Neural crest cell (in vitro differentiated cells): ENCODE measurements at places on chromosomes 12 and 14.

- no peak for DNase-seq
Observed at GRCh38 chr14:71338153-71338552, 430.9 kb downstream of the PCNX1 start.

- DNase-seq: no peak
Observed at GRCh38 chr12:9587987-9588600, 19.6 kb downstream of the KLRB1 start.

- DNase-seq: no peak
Observed at GRCh38 chr14:50215416-50215815, 16.0 kb downstream of the SOS2 start.

GRCh38 chr12:52636592-52637258 lies 15.3 kb downstream of the KRT2 start:
- DNase-seq: no peak

GRCh38 chr14:106790189-106791036 lies 1264.0 kb downstream of the TMEM121 start:
- no peak for DNase-seq

DNA sequence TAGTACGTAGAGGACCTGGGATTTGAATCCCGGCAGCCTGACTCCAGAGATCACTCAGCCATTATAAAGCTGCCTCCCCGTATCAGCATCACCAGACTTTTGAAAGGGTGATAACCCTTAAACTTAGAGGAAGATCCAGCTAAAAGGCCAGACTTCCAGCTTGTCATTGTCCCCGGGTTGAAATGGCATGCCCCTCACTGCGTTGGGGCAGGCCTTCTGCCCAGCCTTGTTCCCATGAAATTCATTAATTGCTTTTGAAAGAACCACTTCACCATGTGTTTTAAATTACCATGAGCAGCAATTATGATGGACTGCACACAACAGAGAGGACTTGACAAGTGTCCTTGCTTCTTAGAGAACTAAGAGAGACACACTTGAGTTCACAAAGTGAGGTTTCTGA lies 269.6 kb upstream of the CRY1 start:
- no peak for DNase-seq

DNA sequence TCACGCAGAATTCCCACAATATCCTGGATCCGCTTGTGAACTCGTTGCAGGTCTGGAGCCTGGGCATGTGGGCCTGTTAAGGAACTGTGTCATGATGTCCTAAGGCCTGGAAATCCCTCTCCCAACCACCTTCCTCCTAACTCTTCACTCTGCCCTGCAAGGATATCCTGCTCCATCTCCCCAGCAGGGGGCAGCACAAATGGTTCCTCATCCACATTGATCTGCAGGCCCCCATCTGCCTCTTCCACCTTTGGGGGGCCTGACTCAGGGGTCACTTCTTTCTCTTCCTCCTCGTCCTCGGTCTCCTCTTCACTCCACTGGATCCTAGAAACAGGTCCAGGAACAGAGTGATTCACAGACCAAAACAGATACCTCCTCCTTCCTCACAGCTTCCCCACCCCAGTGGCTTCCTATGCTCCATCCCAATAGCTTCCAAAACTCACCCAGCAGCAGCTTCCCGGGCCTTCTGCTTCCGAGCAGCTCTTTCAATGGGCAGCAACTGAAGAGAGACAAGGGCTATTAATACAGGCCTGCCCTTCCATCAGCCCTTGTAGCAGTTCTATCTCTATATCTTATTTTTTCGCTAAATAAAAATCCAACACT lies 4.5 kb downstream of the NOP2 start:
- peak; percentile 72 for DNase-seq

- DNase-seq: no peak
Observed at GRCh38 chr12:503111-503761, 43.5 kb downstream of the B4GALNT3 start.

DNA sequence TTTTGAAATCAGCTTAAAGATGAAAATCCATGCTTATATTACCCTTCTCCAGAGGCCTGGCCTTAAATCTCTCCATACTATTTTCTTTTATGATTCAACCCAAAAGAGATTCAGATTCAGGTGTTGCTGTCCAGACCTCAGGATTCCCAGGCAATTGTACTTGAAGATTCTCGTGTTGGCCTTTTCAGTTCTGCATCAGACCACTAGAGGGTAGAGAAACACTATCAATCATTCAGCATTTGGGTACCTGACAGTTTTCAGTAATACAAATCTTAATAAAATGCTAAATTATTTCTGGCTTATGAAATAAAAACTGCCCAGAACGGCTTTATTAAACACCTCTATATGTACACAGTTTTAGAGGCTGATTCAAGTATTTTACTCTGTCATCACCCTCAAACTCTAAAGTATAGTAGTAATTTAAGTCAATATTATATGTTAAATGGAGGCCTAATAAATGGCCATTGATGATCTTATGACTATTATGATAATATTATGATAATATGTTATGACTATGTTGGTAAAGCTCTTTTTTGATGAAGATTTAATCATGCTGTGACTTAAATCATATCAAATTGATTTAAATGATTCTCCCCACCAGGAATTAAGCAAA lies 301.1 kb downstream of the DUSP6 start:
- DNase-seq: peak; percentile 9

DNA sequence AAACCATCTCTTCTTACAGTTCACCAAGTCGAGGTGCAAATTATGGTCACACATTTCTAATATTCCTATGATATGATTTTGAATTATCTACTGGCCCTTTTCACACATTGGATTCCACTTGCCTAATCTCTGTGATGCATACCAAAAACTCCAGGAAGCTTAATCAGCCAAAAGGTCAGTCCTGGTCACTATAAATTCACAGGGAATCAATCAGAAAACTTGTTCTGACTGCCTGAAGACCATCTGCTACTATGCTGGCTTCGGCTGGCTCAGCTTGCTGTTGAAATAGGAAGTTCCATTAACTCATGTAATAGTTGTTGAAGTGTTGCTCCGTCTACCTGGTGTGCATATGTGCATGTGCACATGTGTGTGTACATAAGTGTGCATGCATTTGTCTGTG lies 142.8 kb upstream of the FLRT2 start:
- DNase-seq: no peak

DNA sequence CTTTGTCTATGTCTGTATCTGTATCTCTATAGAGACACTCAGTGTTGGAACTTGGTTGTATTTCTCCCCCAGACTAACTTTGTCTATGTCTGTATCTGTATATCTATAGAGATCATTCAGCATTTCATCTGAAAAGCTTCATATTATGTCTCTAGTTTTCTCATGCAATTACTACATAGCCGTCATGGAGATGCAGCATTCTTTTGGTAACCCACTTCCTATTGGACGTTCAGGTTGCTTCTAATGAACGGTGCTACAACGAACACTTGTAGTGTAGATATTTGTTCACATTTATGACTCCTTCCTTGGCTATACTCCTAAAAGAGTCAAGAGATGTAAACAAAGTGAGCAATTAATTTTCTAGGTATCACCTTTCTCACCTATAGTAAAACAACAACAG lies 81.5 kb upstream of the KCNA1 start:
- no peak for DNase-seq

DNA sequence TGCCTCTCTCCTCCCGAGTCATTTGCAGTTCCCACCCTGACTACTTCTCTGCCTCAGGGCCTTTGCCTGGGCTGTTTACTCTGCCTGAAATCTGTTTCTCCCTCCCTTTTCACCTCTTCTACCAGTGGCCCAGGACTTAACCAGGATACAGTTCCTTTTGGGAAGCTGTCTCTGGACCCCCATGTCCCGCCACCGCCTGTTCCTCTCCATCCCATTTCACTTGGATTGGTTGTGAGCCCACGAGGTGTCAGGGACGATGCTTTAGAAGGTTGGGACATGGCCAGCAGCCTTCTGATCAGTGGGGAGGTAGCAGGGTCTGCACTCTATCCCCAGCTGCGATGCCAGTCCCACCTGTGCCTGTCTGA lies 51.8 kb downstream of the FAM222A start:
- DNase-seq: no peak
